ENCODE measurements at places on chromosomes 1 and 21.

- peak; percentile 51 for DNase-seq
Measured at GRCh38 chr1:111603979-111604378, 15.6 kb upstream of the RAP1A start.

DNA sequence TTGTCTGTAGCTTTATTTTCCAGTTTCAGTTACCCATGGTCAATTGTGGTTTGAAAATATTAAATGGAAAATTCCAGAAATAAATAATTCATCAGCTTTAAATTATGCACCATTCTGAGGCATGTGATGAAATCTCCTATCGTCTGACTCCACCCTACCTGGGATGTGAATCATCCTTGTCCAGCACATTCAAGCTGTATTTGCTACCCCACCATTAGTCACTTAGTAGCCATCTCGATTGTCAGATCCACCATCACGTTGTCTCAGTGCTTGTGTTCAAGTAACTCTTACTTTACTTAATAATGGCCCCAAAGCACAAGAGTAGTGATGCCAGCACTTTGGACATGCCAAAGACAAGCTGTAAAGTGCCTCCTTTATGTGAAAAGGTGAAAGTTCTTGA is 4.0 kb downstream of the STPG1 start:
- DNase-seq: no peak

DNA sequence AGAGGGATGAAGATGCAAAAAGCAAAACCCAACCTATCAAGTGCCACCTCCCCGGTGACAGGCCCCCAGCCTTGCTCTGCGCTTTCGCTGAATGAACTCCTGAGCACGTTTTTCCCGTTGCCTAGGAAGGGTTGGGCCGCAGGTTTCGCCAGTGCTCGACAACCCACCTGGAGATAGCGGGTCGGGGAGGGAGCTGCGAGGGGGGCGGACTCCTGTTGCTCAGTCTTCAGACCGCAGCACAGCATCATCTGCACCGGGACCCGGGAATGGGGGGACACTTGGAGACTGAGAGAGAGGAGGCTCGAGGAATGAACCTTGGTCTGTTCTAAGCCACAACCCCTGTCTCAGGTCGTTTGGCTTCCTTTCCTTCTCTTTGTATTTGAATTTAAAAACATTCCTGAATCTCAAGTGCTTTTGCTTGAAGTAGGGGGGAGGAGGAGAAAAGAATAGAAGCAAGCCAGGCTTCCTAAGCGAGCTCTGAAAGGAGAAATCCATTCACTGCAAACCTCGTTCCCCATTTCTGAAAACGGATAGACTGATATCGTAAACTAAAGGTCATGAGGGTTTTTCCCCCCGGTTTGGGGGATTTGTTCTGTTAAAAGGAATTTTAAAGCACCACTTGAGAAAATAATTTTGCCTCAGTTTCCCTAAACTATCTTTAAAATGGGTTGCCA is 1.2 kb downstream of the AK5 start:
- DNase-seq: peak; percentile 19

GRCh38 chr21:16536140-16536539 is 806.4 kb downstream of the USP25 start:
- no peak for DNase-seq

GRCh38 chr1:247857069-247857984 is at the start of gene TRIM58:
TRIM58 (plus strand) TSS chr1:247857187; CDS start chr1:247857247, 60 bp downstream.
- DNase-seq: peak; percentile 1

DNA sequence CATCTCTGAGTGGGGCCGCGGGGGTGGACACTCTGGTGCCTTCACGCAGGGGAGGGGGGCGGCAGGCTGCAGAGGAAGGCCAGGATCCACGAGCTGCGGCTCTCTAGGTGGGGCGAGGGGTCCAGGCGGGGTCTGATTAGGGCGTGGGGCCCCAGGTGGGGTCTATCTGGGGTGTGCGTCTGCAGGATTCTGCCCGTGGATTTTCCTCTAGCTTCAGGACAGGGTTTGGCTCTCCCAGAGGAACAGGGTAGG is 6.3 kb downstream of the JMJD4 start:
- DNase-seq: no peak

DNA sequence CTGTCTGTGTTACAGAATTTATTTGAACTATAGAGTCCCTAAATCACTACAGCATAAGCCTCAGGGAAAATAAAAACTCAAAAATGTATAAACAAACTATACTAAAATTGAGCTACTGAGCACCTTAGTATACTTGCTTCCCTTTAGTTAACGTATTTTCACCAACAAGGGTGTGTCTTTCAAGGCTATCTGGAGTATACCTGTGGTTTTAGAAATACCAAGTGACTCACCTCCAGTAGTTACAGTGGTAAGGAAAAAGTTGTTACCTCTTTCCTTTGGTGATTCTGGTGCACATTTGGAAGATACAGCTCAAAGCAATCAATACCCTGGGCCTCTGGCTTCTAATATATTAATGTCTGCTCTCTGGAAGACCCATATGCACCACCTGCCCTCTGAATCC is 68.0 kb upstream of the C1orf105 start:
- no peak for DNase-seq

DNA sequence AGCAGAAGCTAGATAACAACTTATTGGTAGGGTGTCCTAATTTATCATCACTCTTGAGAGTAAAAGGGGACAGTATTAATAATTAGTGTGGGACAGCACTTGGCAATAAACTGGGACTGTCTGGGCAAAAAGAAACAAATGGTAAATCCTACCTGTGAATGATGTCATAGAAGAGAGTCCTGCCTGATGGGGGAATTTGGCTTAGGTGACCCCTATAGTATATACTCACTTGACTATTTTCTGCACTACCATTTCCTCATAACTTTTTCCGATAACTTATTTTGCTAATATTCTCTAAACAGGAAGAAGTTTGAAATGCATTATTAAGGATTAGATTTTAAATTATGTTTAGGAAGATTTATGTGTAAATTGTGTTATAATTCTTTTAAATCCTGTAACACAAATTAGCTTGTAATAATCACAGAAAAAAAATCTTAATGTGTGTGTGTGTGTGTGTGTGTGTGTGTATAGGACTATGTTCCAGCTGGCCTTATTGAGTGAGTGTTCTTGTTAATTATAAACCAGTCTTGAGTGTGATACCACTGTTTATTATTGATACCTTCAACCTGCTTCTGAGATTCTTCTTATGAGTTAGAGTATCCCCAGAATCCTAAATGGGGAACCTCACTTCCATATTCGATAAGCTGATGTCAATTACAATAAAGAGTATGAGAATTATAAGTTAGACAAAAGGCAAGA is 144.2 kb upstream of the C1orf105 start:
- no peak for DNase-seq

GRCh38 chr1:228236744-228237143 is 28.9 kb downstream of the OBSCN start:
- DNase-seq: no peak

- DNase-seq: no peak
Measured at GRCh38 chr21:33115631-33116510, 45.9 kb downstream of the OLIG1 start.

- DNase-seq: no peak
Measured at GRCh38 chr1:47532921-47533792, 95.3 kb downstream of the FOXD2 start.

DNA sequence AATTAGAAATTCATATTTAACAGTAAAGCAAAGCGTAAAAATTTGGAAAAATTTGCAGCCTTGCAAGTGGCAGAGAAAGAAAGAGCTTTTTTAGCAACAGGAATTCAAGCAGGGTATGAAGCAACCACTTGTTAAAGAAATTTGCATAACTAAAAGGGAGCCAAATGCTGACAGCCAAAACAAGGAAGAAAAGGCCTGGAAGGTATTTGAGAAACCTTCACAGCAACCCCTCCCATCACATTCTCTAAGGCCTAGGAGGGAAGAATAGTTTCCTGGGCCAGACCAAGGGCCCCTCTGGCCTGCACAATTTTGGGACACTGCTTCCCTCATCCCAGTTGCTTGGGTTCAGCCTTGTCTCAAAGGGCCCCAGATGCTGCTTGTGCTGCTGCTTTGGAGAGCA is 672.4 kb upstream of the TMPRSS15 start:
- no peak for DNase-seq

DNA sequence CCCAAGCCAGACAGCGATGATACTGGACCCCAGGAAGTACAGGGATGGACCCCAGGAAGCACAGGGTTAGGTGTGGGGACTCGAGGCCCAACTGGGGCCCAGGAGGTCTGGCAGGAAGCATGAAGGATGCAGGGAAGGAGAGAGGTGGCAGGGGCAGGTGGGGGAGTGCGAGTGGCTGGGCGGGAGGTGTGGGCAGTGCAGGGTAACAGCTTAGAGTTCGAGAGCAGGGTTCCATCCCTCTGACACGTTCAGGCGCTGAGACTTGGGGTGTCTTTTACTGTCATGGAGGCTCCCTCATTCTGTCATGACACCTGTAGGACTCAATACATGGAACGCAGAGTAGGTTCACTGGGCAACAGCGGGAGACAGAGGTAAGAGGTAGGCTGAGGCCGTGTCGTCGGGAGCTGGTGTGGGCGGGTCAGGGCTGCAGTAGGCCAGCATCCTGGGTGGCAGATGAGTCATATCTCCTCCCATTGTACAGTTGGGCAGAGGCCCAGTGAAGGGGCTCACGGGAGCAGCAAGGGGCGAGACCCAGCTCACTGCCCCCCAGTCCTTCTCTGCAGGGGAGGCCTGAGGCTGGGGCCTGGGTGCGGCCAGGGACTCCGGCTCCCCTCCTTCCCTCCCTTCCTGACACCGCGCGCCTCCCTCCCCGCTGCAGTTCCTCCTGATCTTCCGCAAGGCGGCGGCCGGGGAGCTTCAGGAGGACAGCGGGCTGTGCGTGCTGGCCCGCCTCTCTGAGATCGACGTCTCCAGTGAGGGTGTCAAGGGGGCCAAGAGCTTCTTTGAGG is 11.6 kb upstream of the CTRC start:
- no peak for DNase-seq

DNA sequence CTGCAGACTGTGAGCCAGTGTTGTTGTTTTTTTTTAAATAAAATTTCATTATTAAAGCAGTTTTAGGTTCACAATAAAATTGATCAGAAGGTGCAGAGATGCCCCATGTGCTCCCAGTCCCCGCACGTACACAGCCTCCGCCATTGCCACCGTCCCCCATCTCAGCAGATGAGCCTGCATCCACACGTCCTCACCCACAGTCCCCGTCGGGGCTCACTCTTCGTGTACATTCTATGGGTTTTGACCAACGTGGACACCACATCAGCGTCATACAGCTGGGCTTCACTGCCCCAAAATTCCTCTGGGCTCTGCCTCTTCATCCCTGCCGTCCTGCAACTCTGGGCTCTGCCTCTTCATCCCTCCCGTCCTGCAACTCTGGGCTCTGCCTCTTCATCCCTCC is 11.6 kb upstream of the ARHGEF16 start:
- no peak for DNase-seq

GRCh38 chr1:108124622-108125311 is 75.4 kb downstream of the SLC25A24 start:
- no peak for DNase-seq

Data from stimulated activated CD4-positive, alpha-beta T cell treated with anti-CD3 and anti-CD28 coated beads, TNF-alpha, amount 100 ng/mL, for 4 hours (primary cell).